Daoy (cell line): ENCODE measurements at places on chromosomes 4 and X.

DNA sequence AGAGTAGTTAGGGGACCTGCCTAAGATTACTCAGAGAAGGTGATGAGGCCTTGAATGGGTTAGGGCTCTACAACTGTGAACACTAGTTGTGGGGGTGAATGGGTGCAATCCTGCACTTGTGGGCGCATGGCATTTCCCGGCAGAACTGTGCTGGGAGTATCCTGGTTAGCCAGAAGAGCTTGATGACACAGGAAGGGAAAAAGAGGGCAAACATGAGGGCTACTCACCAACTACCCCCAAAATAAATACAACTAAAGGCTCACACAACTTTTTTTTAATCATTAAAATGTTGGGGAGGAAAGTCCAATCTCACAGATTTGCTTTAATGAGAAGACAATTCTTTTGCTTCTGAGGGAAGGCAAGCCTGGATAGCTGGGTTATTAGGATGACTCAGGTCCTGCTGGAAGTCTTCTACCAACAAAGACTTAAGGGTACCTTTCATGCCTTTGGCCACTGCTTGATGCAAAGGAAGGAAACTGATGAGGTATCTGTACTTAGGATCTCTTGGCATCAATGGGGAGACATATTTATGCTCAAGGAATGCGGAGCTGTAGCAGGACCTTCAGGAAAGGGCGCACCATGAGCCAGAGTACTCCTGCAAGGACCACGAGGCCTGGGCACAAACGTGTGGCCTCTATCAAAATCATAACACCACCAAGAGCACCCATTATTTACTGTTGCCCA lies 2.6 kb downstream of the PHKA2 start:
- no peak for DNase-seq

DNA sequence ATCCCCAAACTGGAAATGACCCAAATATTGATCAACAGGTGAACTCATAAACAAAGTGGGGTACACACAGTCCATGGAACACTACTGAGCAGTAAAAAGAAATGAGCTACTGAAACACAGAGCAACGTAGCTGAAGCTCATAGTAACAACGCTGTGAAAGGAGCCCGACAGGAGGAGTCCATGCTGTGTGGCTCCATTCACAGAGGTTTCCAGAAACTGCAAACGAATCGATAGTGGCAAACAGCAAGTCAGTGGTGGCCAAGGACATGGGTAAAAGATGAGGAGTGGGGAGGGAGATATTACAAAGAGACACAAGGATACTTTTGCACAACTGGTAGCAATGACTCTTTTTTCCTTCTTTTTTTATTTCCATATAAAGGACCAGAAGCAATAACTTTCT lies 90.4 kb downstream of the HAUS3 start:
- no peak for DNase-seq

GRCh38 chr4:8595237-8596087 lies 2.9 kb downstream of the CPZ start:
- no peak for DNase-seq

GRCh38 chr4:145047151-145047550 lies 50.8 kb downstream of the ANAPC10 start:
- no peak for DNase-seq

DNA sequence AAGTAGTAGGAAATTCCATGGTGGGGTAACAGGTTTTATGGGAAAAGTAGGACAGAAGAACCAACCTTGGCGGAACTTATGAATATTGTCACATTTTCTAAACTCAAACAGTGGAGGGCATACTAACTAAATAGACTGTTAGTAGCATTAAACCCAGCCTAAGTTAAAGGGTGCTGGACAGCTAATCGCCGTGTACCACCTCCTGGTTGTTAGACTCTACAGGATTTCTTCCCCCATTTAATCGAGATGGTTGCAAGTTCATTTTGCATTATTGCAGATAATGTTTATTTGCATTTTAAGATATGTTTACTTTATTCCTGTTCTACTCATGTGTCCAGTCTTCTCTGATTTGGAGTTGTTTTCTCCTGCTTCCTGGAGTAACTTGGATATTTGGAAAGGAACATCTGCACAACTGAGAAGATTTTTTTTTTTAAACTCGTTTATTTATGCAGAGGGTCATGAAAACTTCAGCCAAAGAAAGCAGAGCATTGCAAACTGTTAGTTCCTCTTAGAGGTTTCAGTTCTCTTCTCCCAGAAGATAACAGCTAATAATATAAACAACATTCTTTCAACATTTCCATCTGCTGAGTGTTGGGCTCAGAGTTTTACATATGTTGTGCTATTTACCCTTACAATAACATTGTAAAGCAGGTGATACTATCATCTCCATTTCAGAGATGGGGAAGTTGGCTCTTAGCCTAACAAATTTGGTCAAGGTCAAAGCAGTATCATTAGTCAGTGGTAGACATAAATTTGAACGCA lies 51.5 kb upstream of the TBC1D9 start:
- no peak for DNase-seq

GRCh38 chrX:106951230-106951629 lies 31.0 kb downstream of the CLDN2 start:
- no peak for DNase-seq

- no peak for DNase-seq
Measured at GRCh38 chr4:46445710-46446314, 55.9 kb upstream of the GABRA2 start.

- DNase-seq, result no peak
Measured at GRCh38 chr4:39472396-39472795, 13.5 kb downstream of the LIAS start.

- no peak for DNase-seq
Measured at GRCh38 chr4:128560754-128561495, 248.6 kb upstream of the JADE1 start.

- DNase-seq, result no peak
Measured at GRCh38 chrX:150018931-150019361, 80.7 kb upstream of the EOLA2 start.

DNA sequence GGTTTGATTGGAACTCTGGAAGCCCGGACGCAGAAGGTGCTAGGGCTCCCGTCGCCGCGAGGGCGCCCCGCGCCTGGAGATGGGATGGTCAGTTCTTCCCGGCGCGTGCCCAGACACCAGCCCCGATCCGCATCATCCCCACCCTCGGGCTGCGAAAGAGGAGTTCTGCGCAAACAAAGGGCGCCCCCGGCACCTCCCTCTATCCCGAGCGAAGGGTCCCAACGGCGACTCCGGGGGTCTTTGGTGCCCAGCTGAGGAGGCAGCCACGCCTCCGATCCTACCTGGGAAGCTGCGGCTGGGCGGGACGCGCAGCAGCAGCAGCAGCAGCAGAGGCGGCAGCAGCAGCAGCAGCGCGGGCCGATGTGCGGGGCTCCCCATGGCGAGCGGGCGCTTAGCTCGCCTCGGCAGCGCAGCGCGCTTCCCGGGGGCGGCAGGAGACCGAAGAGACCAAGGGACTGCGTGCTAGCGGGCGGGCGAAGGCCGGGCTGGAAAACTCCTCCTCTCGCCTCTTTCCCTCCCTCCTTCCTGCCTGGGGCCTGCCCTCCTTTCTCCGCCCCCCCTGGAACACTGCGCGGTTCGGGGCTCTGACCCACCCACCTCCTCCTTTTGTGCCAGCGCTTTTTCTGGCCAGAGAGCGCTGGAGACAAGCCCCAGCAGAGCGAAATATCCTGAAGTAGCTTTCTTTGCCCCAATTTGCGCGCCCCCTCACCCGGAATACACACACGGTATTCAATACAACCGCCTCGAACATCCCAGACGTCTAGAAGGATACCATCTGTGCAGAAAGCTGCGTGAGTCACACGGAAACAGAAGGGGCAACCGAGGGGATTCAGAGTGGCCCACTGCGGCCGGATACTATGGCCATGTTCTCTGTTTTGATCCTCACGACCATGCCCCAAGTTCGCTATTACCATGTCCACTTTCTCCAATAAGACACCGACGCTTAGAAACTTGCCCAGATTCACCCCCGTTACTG lies at the start of gene SRPX:
TSS of gene SRPX (minus strand) at position 457 of the 976 bp plus-strand sequence. CDS start at position 378, 79 bp downstream.
- DNase-seq, result peak; percentile 42

GRCh38 chr4:73976217-73976616 lies 5.6 kb downstream of the PF4 start:
- DNase-seq, result no peak

DNA sequence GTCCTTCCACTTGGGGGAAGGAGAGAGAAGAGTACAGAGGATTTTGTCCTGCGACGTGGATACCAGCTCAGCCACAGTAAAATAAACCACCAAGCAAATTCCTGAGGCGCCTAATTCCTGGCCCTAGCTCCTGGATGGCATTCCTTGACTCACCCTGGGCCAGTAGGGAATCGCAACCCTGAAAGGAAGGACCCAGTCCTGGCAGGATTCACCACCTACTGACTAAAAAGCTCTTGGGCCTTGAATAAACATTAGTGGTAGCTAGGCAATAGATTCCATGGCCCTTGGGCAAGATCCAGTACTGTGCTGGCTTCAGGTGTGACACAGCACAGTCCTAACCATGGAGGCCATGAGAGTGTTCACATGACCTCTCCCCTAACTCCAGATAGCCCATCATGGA lies 45.6 kb downstream of the GABRA3 start:
- peak; percentile 32 for DNase-seq

- no peak for DNase-seq
Measured at GRCh38 chr4:75229806-75230570, 284.2 kb downstream of the RCHY1 start.

- no peak for DNase-seq
Measured at GRCh38 chrX:85288992-85289723, 45.4 kb downstream of the ZNF711 start.

GRCh38 chr4:78749972-78750727 lies 26.0 kb upstream of the BMP2K start:
- no peak for DNase-seq

GRCh38 chr4:2042204-2042946 lies 16.8 kb upstream of the NAT8L start:
- DNase-seq, result no peak

DNA sequence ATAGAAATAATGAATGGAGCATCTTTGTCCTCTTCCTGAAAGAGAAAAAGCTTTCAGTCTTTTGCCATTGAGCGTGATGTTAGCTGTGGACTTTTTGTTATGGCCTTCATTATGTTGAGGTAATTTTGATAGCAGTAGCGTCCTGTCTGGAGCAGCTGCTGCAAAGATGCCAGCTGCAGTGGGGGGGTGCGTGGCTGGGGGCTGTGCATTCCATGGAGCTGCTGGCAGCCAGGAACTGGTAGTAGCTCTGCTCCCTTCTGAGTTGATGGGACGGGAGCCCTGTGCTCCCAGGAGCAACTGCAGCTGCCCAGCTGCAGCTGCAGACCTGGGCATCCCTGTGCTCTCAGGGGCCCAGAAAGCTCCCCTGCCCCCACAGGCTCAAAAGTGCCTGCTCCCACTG lies 50.4 kb downstream of the CCDC160 start:
- DNase-seq, result no peak

DNA sequence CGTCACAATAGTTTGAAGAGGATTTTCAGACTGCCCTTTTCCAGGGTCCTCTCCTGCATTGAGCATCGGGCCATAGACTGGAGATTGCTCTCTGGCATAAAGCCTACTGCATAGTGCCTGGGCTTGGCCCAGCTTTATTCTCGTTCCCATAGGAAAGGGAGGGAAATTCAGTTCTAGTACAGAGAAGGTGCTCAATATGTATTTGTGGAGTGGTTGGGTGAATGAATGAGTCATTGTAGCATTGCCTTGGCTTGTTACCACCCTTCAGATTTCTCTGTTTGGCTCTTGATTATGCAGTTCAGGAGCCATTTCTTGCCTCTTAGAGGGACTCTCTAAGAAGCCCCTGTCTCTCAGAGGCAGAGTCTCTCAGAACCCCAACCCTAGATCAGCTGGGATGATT lies 2.6 kb downstream of the TMEM35A start:
- no peak for DNase-seq

- no peak for DNase-seq
Measured at GRCh38 chrX:150227873-150228410, 135.2 kb upstream of the MAMLD1 start.

GRCh38 chr4:154464654-154465053 lies 26.9 kb downstream of the DCHS2 start:
- peak; percentile 19 for DNase-seq

DNA sequence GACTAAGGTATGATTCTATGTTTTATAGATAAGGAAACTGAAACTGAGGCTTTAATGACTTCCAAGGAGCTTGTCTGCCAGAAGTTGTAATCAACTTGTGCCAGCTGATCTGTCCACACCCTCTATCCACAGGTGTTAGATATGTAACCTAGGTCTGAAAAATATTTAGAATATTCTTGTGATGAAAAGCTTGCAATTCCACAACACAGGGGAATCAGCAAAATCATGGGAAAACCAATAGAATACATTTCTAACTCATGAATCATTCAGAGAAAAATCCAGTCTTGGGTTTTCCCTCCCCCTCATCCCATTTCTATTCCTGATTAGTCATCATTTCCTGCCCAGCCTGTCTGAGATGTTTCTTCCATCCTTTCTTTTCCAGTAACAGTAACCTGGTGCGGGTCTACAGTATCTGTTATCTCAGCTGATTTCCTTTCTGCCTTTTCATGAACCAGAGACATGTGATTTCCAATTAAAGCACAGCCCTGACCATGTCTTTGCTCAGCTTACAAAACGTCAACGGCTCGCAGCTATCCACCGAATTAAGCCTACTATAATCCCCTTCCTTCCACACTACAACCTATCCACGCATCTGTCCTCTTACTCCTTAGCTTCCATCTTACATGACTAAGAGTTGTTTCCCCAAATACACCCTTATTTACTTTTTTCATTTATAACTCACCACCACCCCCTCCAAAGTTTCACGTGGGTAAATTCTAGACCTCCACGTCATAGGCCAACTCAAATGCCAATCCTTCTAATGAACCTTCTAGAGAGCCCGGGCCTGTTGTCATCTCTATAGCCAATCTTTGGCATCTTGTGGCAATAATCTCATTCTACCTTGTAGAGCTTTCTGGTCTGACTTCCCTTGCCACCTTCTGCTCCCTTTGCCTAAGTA lies 961 bp upstream of the NOCT start:
- DNase-seq, result peak; percentile 78

DNA sequence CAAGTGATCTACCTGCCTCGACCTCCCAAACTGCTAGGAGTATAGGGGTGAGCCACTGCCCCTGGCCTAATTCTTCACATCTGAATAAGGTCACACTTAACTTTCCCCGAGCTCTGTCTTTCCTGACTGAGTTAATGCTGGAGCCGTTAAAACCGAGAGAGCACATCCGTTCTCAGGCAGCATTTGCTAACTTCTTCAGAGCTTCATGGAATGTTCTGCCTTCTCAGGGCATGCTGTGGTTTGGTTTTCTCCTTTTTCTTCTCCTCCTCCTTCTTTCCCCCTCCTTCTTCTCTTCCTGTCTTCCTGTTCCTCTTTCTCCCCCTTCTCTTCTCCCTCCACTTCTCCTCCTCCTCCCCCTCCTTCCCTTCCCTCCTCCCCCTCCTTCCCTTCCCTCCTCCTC lies 119.9 kb downstream of the ASMT start:
- no peak for DNase-seq

DNA sequence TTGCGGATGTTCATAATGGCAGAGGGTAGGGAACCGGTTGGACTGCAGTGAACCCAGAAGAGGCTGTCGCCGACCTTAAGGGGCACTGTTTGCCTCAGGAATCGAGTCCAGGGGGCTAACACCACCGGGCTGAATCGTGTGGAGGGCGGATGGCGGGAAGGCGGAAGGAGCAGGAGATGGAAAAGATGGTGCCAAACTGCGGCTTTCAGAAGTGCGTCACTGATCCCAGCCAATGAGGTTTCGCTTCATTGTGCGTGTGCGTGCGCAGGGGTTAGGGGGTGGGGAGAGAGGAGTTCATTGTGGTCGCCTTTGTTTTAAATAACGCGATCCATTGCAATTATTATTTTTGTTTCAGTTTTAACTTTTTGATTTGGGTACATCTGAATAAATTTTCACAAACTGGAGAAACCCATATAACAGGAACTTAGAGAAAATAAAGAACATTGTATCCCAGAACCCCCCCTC lies at the start of gene NAA11:
TSS of gene NAA11 (minus strand) at position 198 of the 465 bp plus-strand sequence. CDS start at position 14, 184 bp downstream.
- DNase-seq, result peak; percentile 61
